Stimulated activated CD8-positive, alpha-beta memory T cell treated with anti-CD3 and anti-CD28 coated beads, Interleukin-15, amount 100 ng/mL, for 24 hours (primary cell): ENCODE measurements at places on chromosomes 1 and 21.

GRCh38 chr1:18542351-18542750 is 61.6 kb downstream of the KLHDC7A start:
- DNase-seq, result no peak

- DNase-seq, result no peak
Measured at GRCh38 chr1:39850606-39851216, 32.6 kb downstream of the TRIT1 start.

DNA sequence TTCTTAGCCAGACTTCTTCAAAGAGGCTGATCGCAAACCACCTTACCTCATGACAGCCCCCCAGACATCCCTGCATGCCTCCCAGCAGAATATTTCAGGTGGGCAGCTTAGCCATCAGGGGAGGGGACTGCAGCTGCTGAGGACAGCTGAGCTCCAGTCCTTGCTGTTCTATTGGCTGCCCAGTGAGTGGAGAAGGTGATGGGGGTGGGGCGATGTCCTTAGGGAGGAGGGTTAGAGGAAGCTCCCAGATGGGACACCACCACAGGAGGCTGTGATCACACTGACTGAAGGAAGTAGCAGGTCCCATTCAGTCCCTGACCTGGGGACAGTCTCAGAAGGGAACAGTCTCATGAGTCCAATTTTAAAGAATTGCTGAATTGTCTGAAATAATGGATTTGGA is 38.3 kb downstream of the GJA5 start:
- DNase-seq, result no peak

DNA sequence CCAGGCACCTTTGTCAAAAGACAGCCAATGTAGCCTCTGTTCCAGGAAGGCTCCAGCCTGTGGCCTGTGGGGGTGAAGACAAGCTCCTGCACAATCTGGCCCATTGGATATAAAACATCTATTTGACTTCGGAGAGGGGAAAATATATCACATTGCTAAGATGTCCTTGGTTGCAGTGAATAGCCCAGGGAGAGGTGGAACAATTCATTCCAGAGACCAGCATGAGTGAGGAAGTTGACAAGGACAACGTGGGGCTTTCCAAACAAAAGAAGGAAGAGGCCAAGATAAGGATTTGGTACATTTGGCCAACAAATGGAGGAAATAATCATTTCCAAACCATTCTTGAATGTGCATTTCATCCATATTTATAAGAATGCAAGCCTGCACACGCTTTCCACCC is 187.0 kb downstream of the ETS2 start:
- DNase-seq, result no peak

DNA sequence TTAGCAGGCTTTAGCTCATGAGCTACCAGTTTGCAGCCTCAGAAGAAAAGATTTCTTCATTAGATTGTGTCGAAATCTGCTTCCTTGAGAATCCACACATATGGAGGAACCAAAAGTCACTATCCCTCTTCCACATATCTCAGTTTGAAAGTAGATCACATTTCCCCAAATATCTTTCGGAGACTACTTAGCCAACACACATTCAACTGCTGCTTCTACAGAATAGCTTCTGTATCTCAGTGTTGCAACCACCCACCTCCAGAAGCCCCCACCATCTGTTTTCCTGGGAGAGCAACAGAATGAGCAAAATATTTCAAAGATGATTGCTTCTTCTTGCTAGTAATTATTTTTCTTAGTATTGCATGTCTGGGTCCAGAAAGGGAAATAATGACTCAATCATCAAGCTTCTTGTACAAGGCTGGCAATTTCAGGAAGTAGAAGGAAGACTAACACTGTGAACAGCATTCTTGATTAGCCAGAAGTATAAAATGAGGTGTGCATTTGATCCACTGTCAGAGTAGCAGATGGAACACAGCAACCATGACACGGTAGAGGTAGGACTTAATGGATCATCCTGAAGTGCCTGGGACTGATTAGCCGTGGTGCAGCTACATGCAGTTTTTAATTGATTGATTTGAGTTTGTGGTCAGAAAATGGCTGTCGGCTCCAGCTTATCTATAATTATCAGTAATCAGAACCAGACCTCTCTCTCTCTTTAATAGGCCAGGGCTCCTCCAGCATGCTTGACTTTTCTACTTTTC is 24.9 kb downstream of the ZC3H11B start:
- DNase-seq, result no peak

GRCh38 chr1:95497566-95497965 is 263.6 kb downstream of the RWDD3 start:
- no peak for DNase-seq

DNA sequence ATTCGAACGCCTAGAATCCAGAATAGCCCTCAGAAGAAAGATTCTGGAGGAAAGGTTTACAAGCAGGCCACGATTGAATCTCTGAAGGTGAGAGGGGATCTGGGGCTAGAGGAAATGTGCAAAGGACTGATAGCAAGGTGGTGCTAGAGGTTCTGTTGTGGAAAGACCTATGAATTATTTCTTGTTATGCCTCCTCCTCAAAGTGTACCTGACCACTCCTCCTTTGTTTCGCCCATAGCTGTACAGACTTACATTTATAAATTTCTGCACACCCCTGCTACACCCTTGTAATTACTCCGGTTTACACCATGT is 986 bp downstream of the TCEANC2 start:
- DNase-seq, result no peak

DNA sequence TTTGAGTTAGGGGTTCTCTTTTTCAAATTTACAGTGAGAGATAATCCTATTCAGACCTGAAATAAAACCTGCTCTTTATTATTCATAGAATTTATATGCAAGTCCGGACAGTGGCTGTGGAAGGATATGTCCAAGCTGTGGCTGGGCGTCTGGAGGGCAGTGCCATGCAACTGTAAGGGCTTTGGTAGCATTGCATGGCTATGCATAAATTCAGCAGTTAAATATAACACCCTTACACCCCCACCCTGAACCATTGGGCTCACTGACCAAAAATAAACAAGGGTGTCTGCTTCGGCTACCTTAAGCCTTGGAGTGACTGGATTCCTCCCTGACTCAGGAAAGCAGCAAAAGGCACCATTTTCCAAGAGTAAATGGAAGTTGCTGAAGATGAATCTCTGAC is 5.4 kb downstream of the CHTOP start:
- no peak for DNase-seq

- DNase-seq, result no peak
Measured at GRCh38 chr1:11394592-11395245, 84.2 kb upstream of the DISP3 start.

GRCh38 chr1:25779388-25779787 is 20.6 kb upstream of the SELENON start:
- no peak for DNase-seq
